HFFc6 (cell line): ENCODE measurements at places on chromosomes 13 and 19.

GRCh38 chr19:38547421-38547820 lies 70.3 kb downstream of the MAP4K1 start:
- no peak for DNase-seq

GRCh38 chr13:26473571-26474230 lies 83.8 kb upstream of the WASF3 start:
- no peak for DNase-seq

GRCh38 chr13:40762849-40763248 lies 8.1 kb downstream of the MRPS31 start:
- peak; percentile 61 for DNase-seq

DNA sequence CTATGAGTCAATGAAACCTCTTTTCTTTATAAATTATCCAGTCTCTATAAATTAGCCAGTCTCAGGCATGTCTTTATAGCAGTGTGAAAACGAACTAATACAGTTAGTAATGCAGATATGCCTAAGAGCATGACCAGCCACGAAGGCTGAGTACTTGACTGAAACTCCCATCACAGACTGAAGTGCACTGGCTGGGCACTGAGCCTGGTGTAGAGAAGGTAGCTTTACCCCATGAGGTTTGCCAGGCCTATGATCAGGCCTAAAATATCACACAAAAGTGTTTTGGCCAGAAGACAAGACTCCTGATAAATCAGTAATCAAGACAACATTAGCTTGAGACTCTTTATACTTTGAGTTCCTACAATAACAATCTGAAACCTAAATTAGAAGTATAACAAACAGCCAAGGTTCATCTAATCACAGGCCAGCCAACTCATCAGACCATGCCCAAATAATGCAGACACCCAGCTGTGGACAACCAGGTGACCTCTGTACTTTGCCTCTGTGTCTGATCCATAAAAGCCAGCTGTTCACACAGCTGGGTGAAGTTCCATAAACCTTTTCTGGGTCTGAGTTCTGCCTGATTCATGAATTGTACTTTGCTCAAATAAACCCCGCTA lies 771.8 kb upstream of the SLITRK1 start:
- DNase-seq, result no peak

GRCh38 chr13:80821466-80821865 lies 480.5 kb upstream of the SPRY2 start:
- DNase-seq, result no peak

DNA sequence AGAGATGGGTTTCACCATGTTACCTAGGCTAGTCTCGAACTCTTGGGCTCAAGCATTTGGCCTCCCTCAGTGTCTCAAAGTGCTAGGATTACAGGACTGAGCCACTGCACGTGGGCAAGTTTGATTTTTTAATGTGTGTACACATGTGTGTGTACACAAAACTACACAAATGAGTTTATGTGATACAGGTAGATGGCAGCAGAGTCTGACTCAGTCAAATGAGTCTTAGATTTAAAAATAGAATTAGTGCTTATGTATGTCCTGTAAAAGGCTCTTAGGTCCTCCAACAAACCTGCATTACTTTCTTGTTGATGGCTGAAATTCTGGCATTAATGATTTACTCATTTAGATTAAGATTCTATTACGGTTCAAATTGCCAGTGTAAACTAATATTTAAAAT lies 293.7 kb downstream of the PCDH17 start:
- no peak for DNase-seq

- no peak for DNase-seq
These were observed 9.0 kb downstream of the NANOS3 start for GRCh38 chr19:13885826-13886365.

DNA sequence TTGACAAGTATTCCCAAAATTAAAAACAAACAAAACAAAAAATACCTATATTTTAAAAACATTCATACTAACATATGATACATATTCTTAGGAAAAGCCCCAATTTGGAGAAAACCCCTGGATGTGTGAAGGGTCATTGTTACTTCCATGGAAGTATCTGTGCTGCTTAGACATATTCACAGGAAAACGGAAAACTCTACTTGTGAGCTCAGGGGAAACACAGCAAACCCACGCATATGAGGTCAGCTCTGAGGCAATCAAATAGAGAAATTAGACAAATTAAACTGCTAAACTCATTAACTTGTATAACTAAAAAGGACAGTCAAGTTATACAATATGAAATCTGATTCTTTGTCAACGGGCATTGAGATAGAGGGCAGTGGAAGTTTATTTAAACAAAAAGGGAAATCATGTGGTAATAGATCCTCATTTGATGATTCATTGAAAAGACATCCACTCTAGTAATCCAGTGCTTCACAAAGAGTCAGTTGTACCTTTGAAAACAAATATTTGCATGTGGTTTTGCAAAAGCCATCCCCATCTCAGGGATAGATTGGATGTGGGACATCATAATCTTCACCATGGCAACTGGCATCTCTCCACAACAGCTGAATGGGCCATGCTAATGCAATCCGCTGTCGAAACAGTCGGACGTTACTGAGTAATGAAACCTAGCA lies 423.4 kb downstream of the ITGBL1 start:
- peak; percentile 20 for DNase-seq

DNA sequence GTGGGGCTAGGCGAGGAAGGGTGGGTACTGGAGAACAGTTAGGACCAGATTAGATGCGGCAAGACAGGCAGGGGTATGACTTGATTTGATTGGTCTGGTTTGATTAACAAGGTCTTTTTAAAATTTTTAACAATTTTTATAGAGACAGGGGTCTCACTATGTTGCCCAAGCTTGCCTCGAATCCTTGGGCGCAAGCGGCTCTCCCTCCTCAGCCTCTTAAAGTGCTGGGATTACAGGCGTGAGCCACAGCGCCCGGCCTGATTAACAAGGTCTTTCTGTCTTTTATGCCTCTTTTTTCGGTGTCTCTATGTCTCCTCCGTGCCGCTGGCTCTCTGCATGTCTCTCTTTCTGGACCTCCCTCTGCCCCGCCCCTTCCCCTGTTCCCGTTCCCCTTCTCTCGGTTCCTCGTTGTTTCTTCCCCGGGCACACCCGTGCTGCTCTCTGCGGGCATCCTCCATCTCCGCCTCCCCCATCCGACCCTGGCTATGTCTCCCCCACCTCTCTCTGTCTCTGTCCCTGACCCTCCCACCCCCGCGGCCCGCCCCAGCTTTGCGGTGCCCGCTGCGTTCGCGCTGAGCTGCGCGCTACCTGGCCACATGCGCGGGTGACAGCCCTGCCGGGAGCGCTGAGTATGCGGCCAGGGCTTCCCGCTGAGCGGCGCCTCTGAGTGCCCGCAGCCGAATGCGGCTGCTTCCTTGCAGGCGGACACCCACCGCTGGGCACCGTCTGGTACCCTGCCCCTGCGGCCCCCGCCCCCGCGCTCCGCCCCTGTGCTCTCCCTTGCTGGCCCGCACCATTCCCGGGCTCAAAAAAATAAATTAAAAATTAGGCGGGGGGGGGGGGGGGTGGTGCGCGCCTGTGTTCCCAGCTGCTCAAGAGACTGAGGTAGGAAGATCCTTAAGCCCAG lies 8.1 kb upstream of the SDHAF1 start:
- DNase-seq, result no peak

GRCh38 chr13:22073718-22074117 lies 402.8 kb downstream of the FGF9 start:
- DNase-seq, result no peak

GRCh38 chr13:105847527-105848291 lies 687.8 kb downstream of the EFNB2 start:
- no peak for DNase-seq

DNA sequence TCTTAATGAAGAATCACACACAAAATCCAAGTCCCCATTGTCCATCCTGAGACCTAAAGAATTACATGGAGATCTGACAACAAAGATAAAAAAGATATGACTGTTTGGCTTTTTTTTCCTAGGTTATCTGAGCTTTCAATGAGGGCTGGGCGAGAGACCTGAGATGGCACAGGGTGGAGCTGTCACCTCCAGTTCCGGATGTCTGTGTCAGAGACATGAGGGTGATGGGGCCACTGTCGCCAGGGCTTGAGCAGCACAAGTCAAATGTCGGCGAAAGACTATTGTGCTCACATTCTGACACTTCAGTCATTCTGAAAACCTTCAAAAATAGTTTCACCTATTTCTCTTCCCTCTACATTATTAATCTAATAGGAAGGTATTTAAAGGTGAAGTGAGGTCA lies 65.7 kb downstream of the SLC7A1 start:
- DNase-seq, result no peak

GRCh38 chr13:27483421-27483820 lies 33.1 kb upstream of the MTIF3 start:
- DNase-seq, result no peak
